Tibial nerve (tissue), 4 donors: ENCODE measurements at places on chromosomes 1 and 21.

DNA sequence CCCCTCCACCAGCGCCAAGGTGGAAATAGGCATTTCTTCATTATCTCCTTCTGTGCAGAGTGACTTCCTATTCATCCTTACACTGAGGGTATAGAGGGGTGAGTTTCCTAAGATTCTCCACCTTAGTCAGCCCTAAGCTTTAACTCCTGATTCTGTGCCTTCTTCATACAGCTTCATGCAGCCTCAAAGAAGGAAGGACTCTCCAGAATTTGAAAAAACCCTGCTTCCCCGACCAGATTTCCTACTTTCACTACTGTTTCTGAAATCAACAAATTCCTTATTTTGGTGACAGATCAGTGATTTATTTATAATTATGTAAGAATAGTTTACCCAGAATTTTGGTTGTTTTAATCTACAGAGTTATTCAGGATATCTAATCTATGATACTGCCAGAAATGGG, 28.6 kb downstream of the GFI1 start:
- no peaks in the 10 kb centered on the region for H3K27me3 ChIP-seq
- DNase-seq: no peak
- H3K4me3 ChIP-seq: no peak overlapping the region
- no peak overlapping the region for H3K27ac ChIP-seq
- H3K4me1 ChIP-seq: no peaks in the 10 kb centered on the region
- no peaks in the 10 kb centered on the region for H3K36me3 ChIP-seq

GRCh38 chr1:64122588-64122987, 80.8 kb upstream of the UBE2U start:
- no peaks in the 10 kb centered on the region for H3K4me1 ChIP-seq
- no peak overlapping the region for H3K4me3 ChIP-seq
- no peak overlapping the region for H3K27ac ChIP-seq
- DNase-seq: no peak
- no peaks in the 10 kb centered on the region for H3K27me3 ChIP-seq

- H3K36me3 ChIP-seq: no peaks in the 10 kb centered on the region
- DNase-seq: no peak
- H3K4me3 ChIP-seq: no peak overlapping the region
Observed at GRCh38 chr1:201184307-201185122, 6.1 kb upstream of the IGFN1 start.

DNA sequence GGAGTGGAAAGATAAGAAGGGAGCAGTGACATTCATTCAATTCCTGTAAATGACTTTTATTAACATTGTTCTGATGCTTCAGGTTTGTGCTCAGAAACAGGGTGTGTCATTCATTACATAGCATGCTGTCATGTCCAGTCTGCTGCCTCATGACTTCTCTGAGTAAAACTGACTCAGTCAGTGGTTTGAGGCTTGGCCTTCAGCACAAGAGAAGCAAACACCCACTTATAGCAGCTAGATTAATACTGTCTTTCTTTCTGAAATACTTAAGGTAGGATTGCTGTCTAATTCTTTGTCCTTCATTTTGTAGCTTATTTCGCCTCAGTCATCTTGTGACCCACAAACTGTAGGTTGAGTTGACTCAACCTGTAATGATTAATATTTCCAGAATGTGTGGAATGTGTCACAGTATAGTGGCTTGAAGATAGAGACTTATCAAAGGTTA, 32.9 kb downstream of the RASAL2 start:
- H3K4me1 ChIP-seq: peaks cover 20% of the 10 kb centered on the region
- H3K4me3 ChIP-seq: no peak overlapping the region
- DNase-seq: no peak
- H3K27me3 ChIP-seq: no peaks in the 10 kb centered on the region

- H3K4me1 ChIP-seq: no peaks in the 10 kb centered on the region
- no peak for DNase-seq
- H3K27me3 ChIP-seq: no peaks in the 10 kb centered on the region
- H3K27ac ChIP-seq: no peak overlapping the region
- H3K4me3 ChIP-seq: no peak overlapping the region
Observed at GRCh38 chr1:158147869-158148268, 32.8 kb upstream of the CD1D start.

DNA sequence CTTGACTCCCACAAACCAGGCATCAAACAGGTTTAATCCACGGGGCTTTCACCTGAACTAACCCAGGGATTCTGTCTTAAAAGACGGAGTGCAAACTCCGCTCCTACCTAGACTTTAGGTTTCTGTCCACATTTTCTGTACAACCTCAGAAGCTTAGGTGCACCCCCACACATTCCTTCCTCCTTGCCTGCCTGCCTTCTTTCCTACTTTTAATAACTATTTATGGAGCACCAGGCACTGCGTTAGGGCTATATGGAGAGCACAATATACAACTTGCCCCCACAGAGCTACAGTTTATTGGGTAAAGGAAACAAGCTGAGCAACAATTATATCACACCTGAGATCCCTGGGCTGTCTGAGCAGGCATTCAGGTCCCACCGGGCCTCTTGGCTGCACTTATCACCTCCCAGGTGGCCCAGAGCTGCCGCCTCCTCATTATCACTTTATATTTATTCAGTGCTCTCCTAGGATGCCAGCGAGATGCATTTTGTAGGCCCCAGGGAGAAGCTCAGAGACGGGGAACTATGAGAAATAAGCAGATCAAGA, 64.1 kb downstream of the DNTTIP2 start:
- no peak overlapping the region for H3K4me3 ChIP-seq
- no peaks in the 10 kb centered on the region for H3K36me3 ChIP-seq
- H3K27me3 ChIP-seq: no peaks in the 10 kb centered on the region
- peaks cover 23% of the 10 kb centered on the region for H3K4me1 ChIP-seq

DNA sequence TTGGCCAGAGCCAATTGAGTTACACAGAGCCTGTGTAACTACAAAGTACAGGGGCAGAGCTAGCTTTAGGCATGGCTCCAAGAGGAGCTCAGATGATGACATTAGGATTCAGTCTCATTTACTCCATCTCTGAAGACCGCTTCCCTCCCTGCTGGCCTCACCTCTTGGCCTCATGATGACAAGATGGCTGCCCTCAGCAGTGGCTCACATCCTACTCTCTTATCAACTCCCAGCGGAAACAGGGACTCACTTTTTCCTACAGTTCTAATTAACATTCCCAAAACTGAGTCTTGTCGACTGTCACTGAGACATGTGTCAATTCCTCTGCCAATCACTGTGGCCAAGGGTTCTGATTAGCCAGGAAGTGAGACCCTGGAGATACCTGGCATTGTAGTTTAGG, 59.4 kb upstream of the ECE1 start:
- H3K4me1 ChIP-seq: peaks cover 5% of the 10 kb centered on the region
- H3K27me3 ChIP-seq: peaks cover 2% of the 10 kb centered on the region
- H3K4me3 ChIP-seq: no peak overlapping the region
- H3K27ac ChIP-seq: no peak overlapping the region

- DNase-seq: no peak
- no peaks in the 10 kb centered on the region for H3K36me3 ChIP-seq
- no peaks in the 10 kb centered on the region for H3K27me3 ChIP-seq
- no peak overlapping the region for H3K4me3 ChIP-seq
- no peaks in the 10 kb centered on the region for H3K4me1 ChIP-seq
- H3K27ac ChIP-seq: no peak overlapping the region
Observed at GRCh38 chr21:26679284-26679683, 106.2 kb upstream of the CYYR1 start.

GRCh38 chr1:7616076-7616832, 154.8 kb upstream of the VAMP3 start:
- H3K4me3 ChIP-seq: no peak overlapping the region
- H3K27me3 ChIP-seq: no peaks in the 10 kb centered on the region
- no peak overlapping the region for H3K27ac ChIP-seq
- H3K4me1 ChIP-seq: no peaks in the 10 kb centered on the region
- H3K36me3 ChIP-seq: no peaks in the 10 kb centered on the region

DNA sequence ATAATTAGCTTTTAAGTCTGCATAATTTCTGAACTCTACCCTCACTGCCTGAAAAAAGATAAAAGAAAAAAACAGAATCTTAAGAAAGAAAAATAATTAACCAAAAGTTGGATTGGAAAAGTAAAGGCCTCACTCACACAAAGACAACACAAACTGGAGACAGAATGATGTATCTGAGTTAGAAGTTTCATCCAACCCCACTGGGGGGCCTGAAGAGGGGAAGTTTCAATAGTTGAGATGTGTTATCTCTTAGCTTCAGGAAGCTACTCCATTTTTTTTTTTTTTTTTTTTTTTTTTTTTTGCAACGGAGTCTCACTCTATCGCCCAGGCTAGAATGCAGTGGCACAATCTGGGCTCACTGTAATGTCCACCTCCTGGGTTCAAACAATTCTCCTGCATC, 19.9 kb downstream of the SYDE2 start:
- no peaks in the 10 kb centered on the region for H3K4me1 ChIP-seq
- H3K4me3 ChIP-seq: no peak overlapping the region

- H3K27ac ChIP-seq: no peak overlapping the region
- no peak overlapping the region for H3K4me3 ChIP-seq
- H3K27me3 ChIP-seq: no peaks in the 10 kb centered on the region
- DNase-seq: no peak
Observed at GRCh38 chr1:26858160-26858559, 4.8 kb upstream of the SFN start.

- no peak for DNase-seq
- H3K27me3 ChIP-seq: no peaks in the 10 kb centered on the region
- H3K27ac ChIP-seq: no peak overlapping the region
- H3K4me1 ChIP-seq: no peaks in the 10 kb centered on the region
- H3K36me3 ChIP-seq: no peaks in the 10 kb centered on the region
- H3K4me3 ChIP-seq: no peak overlapping the region
Observed at GRCh38 chr1:162902416-162902815, 41.4 kb upstream of the CCDC190 start.

GRCh38 chr1:234175363-234175762, 197.9 kb upstream of the COA6 start:
- H3K4me3 ChIP-seq: no peak overlapping the region
- no peak for DNase-seq
- H3K4me1 ChIP-seq: no peaks in the 10 kb centered on the region
- no peak overlapping the region for H3K27ac ChIP-seq
- no peaks in the 10 kb centered on the region for H3K27me3 ChIP-seq

DNA sequence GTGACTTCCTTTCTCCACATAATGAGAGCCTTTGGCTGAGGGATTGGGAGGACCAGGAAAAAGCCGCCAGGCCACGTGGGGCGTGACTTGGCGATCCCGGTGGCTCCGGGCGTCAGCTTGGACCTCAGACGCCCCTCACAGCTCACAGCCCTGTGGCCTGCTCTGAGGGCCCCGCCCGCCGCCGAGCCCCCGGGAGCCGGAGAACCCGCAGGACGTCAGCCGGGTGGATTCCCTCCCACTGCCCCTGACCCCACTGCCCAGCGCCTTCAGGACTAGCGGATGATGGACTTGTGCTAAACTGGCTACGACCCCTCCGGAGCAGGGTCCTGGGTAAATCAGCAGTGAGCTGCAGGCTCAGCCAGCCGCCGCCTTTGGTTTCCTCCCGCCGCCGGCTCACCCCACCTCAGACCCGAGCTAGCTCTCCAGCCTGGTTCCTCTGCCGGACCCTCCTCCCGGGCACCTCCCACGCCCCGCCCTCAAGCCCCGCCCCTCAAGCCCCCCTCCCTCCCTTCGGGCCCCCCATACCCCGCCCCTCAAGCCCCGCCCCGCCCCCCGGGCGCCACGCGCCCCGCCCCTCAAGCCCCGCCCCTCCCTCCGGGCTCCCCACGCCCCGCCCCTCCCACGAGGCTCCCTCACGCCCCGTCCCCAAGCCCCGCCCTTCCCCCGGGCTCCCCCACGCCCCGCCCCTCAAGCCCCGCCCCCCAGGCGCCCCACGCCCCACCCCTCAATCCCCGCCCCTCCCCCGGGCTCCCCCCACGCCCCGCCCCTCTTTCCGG, 10.0 kb upstream of the FAAP20 start:
- H3K36me3 ChIP-seq: no peaks in the 10 kb centered on the region
- H3K27ac ChIP-seq: peak overlapping the region; percentile 79
- peak; percentile 66 for DNase-seq
- peak overlapping the region; percentile 48 for H3K4me3 ChIP-seq
- no peaks in the 10 kb centered on the region for H3K27me3 ChIP-seq
